ENCODE measurements at places on chromosomes 3 and 15.
A peak's percentile ranks its signal among the peaks of the same experiment; 100 is the strongest.

- peak; percentile 85 for DNase-seq
Measured at GRCh38 chr3:27431116-27431515, 53.1 kb downstream of the SLC4A7 start.

DNA sequence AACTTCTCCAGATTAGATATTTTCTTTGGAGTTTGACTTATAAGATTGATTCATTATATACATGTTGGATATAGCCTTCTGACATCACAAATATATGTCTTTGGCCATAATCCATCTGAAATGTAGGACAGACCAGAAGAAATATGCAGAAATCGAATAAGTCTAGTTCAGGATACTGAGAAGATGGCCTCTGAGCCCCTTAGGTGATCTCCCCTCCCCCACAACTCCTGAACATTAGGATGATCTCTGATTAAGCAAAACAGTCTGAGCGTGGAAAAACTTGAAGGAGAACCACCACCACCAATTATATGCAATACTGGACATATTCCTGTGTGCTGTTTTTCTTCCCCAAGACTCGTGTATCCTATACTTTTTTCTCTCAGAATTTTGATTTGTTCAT is 3.2 kb downstream of the SETD5 start:
- no peak for DNase-seq

DNA sequence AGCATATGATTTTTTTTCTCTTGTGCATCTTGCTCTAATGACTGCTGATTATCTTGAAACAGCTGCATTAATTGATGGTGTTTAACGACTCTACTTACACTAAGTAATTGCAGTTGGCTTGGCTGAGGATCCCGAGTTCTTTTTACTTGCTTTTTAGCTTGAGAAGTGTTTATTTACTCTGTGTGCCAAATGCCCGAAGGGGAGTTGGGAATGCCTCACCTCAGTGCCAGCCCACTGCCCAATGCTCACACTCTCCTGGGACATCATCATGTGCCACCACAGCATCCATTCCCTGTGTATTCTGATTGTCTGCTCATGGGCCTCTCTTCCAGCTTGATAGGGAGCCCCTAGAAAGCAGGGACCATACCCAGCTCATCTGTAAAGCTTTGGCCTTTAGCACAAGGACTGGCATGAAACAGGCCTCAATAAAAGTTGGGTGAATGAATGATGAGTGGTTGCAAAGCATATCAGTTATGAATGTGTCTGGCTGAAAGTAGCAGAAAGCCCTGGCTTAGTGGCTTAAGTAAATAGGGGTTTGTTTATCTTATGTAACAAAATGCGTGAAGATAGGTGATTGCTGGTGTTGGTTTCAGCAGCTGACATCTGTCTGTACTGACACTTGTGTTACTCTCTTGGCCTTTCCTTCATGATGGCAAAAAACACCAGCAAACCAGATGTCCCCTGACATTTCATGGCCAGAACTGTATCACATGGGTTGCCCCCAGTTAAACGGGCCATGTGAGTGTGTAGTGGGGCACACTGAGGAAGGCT is 8.1 kb downstream of the PXYLP1 start:
- no peak for DNase-seq

DNA sequence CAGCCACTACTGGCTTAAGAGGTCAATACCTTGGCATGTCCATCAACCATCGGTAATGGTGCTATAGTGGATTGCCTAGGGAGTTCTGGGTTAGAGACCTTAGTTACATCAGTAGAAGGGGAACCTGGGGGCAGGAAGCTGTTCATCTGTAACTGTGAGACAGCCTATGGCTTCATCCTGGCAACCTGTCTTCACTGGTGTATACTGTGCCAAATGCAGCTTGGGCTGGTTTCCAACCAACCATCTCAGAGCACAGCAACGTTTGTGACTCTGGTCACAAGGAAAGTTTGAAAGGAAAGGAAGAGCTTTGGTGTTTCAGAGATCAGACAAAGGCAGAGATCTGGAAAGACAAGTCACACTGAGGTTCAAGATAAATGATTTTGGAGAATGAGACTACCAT is 93.8 kb downstream of the TJP1 start:
- no peak for DNase-seq

DNA sequence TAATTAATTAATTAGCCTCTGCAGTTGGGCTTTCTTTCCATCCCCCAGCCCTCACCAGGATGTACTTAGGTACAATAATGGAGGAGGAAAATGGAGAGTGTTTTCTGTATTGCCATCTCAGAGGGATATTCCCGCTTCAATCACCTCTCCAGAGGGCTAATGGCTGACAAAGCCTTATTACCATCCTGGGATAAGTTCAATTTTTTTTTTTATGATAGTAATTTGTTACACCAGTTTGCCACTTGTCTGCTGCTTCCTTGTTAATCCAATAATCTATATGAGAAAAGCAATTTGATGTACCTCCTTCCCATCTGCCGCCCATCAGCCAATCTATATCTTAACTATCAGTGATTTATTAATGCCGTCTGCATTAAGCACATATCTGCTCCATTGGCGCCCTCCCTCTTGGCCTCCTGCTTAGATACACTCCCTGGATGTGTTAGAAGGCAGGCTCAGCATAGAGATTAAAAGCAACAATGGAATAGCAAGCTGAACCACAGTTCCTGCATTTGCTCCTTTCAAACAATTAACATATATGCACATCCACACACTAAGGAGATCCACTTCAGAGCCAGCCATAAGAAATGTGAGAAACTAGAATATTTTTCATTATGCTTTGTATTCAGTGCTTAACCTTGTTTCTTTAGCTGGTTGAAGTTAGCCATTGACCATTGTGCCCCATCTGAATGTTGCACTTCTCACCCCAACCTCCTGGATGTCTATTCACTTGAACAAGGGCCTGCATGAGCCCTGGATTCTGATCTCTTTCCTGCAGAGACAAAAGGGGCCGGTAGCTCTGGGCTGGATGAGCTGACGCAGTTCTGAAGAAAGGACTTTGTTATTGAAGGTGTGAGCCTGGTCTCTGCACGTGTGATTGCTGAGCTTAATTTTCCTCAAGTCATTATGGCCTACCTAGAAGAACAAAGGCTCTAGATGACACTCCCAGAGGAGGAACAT is 237.3 kb upstream of the GAP43 start:
- DNase-seq = no peak

GRCh38 chr3:108608750-108609149 is 19.2 kb downstream of the DZIP3 start:
- no peak for DNase-seq

GRCh38 chr15:75823860-75824613 is 19.2 kb upstream of the UBE2Q2 start:
- no peak for DNase-seq

DNA sequence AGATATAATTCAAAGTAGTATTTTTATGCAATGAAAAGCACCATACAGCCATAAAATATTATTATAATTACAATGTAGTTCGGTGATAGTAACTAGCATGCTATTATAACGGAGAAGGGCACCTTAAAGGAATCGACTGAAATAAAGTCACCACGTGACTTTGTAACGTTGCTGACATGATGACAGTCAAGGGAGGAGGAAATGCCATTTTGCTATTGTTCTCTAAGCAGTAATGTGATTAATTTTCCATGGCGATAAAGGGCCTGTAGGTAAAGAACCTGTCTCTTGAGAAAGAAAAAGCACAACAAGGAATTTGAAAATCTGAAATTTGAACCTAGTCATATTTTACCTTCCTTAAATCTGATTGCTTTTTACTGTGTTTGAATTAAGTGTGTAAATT is 526.2 kb downstream of the ROBO2 start:
- no peak for DNase-seq

GRCh38 chr3:183560607-183561006 is 5.1 kb upstream of the KLHL6 start:
- no peak for DNase-seq

- no peak for DNase-seq
Measured at GRCh38 chr15:28110481-28110881, 11.4 kb upstream of the OCA2 start.

GRCh38 chr3:67678665-67679064 is 24.3 kb upstream of the SUCLG2 start:
- DNase-seq = no peak

DNA sequence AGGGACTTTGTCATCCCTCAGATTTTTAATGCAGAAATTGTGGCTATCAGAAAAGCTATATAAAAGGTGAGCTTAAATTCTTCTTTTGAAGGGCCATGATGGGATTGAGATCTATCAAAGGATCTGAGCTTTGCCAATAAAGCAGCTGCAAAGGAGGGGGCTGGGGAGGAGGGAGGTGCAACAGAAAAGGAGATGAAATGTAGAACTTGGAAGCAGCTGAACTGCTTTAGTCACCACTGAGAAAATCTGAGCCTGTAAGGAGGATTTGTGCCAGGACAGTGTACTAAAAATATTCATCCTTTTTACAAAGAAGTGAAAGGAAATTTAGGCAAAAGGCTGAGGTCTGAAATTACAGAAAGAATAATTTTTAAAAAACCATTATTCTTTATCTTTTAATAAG is 10.4 kb downstream of the TSPAN3 start:
- peak; percentile 58 for DNase-seq

DNA sequence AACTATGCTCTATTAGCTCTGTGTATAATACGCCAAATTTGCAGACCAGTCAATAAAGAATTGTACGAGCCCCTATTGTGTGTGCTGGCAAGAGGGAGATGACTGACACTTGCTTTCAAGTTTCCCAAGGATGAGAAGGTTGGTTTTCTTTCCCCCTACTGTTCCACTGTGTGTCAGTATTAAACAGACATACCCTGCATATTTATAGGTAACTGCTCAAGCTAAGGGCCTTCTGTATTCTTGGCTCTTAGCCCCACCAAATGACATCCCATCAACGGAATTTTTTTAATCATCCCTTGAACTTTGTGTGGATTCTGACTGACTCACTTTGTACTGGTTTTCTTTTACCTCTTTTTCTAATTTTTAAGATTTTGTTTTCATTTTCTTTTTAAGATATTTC is 60.6 kb upstream of the GYG1 start:
- peak; percentile 36 for DNase-seq

GRCh38 chr15:85974348-85974705 is 105.3 kb upstream of the AGBL1 start:
- DNase-seq = no peak

Measured in GM03348 (cell line).